ENCODE measurements at places on chromosomes 13 and 19. TPM values are rescaled to one million over a fixed set of nuclear protein-coding genes. Genes with fewer than 3 reads are reported as not detected.

ANGPTL4 gene
- total RNA-seq: 22.4 TPM

TMC4 gene
- total RNA-seq: 22.0 TPM

GSK3A gene
- total RNA-seq: 27.3 TPM

SPART gene
- total RNA-seq: 41.3 TPM

SLC17A7 gene
- 0.07 TPM for total RNA-seq

RFPL4AL1 gene
- not detected for total RNA-seq

RUBCNL gene
- 1.8 TPM for total RNA-seq

ARL11 gene
- total RNA-seq: 0.14 TPM

WDR88 gene
- total RNA-seq: not detected

SLC25A41 gene
- not detected for total RNA-seq

ZNF99 gene
- under 0.01 TPM for total RNA-seq

CGB5 gene
- total RNA-seq: not detected

ZBTB32 gene
- not detected for total RNA-seq

TMEM143 gene
- total RNA-seq: 4.4 TPM

NLRP7 gene
- not detected for total RNA-seq

CEACAM20 gene
- total RNA-seq: not detected

SHISA7 gene
- not detected for total RNA-seq

MYO1F gene
- 0.21 TPM for total RNA-seq

PAF1 gene
- 37.8 TPM for total RNA-seq

PEAK3 gene
- not detected for total RNA-seq

SSC5D gene
- total RNA-seq: 0.33 TPM

PCDH9 gene
- total RNA-seq: 0.75 TPM

PTH2 gene
- total RNA-seq: not detected

HRC gene
- not detected for total RNA-seq

NKPD1 gene
- 0.07 TPM for total RNA-seq

CEACAM4 gene
- total RNA-seq: not detected

SPACA4 gene
- not detected for total RNA-seq

CEACAM1 gene
- 3.6 TPM for total RNA-seq

RAB3D gene
- total RNA-seq: 19.6 TPM

TEKTIP1 gene
- not detected for total RNA-seq

DACH1 gene
- 1.2 TPM for total RNA-seq

Measured in kidney epithelial cell (primary cell).